ENCODE measurements at places on chromosomes 12 and 14.

GRCh38 chr14:59847711-59848110, 22.9 kb downstream of the RTN1 start:
- DNase-seq, result no peak

- no peak for DNase-seq
Observed at GRCh38 chr14:51513281-51513680, 138.4 kb upstream of the FRMD6 start.

DNA sequence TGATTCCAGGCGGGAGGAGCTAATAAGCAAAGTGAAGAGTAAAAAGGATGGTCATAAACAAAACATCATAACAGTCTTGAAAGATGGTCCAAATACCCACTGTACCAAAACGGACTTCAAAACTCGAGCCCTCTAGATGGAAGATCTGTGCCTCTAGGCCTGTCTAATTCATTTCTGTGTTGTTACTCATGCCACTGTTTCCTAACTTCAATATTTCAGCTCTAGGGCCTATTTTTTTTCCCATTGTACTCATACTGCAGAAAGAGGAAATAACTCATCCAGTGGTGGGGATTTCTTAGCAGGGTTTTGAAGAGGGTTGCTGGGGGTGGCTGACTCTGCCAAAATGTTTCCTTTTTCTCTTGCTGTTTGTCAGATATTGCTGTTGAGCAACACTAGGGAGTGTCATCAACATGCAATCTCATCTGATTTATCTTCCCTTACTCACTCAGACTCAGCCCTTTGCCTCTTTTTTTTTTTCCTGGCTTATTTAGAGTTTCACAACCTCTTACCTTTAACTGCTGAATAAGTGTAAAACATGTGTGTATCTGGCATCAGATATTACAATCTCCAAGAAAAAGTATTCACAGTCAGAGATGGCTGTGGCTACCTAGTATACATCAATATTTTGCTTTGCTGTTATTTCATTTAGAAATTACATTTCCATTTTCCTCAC, 189.6 kb downstream of the DUSP6 start:
- DNase-seq, result peak; percentile 41

DNA sequence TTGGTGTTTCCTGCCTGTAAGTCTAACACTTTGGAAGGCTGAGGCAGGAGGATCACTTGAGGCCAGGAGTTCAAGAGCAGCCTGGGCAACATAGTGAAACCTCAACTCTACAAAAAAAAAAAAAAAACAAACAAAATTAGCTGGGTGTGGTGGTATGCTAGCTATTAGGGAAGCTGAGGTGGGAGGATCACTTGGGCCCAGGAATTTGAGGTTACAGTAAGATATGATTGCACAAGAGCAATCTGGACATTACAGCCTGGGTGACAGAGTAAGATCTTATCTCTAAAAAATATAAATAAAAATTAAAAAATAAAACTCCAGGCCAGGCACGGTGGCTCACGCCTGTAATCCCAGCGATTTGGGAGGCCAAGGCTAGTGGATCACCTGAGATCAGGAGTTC, 39.8 kb upstream of the CMKLR1 start:
- no peak for DNase-seq

GRCh38 chr14:58397156-58397555, 1.4 kb downstream of the TOMM20L start:
- DNase-seq, result no peak

DNA sequence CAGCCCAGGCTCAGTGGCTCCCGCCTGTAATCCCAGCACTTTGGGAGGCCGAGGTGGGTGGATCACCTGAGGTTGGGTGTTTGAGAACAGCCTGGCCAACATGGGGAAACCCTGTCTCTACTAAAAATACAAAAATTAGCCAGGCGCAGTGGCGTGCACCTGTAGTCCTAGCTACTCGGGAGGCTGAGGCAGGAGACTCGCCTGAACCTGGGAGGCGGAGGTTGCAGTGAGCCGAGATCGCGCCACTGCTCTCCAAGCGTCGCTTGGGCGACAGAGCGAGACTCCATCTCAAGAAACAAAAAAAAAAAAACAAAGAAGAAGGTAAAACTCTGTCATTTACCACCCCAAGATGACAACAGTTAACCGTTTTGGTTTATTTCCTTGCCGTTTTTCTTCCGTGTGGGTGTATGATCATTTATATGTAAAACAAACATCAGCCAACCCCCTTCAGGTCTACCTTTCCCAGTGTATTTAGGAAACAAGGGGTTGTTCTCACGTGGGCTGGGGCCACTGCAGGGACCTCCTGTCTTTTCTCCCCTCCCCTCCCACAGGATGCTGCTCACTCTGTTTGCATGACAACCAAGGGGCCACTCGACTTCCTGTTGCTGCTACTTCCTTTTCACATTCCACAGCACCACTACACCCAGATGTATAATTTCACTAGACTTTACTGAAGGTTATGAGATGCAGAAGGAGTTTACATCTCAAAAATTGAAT, 13.6 kb downstream of the TTC9 start:
- DNase-seq, result peak; percentile 68

DNA sequence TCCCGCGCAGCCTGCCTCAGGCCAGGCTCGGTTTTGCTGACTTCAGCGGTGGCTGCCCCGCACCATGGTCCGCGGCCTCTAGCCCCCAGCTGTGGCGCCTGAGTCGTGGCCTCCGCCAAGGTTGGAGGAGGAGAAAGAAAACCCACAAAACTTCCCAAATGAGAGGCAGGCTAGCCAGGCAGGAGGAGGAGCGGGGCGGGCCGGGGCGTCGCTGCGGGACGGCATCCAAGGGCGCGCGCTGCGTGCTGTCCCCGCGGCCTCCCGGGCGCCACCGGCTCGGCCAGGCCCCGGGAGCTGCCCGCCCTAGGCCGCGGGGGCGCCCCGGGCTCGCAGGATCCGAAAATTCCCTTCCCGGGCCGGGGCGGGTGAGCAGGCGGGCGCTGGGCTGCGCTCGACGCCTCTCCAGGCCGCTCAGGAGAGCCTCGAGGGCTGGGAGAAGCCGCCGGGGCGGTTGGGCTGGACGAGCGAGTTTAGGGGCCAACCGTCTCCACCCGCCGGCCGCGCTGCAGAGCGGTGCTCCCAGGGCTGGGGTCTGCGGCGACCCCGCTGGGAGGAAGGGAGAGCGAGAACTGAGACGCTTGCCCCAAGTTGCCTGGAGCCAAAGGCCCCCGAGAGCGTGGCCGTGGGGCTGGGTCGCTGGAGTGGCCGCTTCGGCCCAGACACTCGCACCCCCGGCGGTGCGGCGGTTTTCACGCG, at the start of gene EFS:
Gene EFS (minus strand): TSS at position 137 of the 696 bp plus-strand sequence. CDS start 147 bp downstream, outside the sequence.
- no peak for DNase-seq

GRCh38 chr14:21136024-21136423, 19.8 kb downstream of the OR5AU1 start:
- no peak for DNase-seq

GRCh38 chr14:52463375-52463774, 88.9 kb downstream of the TXNDC16 start:
- DNase-seq, result no peak

- DNase-seq, result no peak
Observed at GRCh38 chr12:109150124-109150640, 33.8 kb downstream of the ACACB start.

DNA sequence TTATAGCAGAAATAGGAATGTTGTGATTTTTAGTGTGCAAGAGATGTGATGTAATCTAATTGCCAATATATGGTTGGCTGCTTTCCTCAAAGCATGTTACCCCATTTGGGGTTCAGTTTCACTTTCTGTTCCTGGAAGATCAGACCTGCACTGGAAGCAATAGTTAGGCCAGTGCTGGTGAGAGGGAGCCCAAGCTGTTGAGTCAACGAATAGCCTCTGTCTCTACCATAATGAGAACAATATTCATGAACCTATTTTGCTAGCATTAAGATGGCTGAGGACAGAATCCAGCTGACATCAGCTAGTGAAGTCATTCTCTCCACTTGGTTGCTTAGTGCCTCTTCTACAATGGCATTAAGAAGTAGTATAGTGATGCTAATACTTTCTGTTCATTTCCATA, 379.9 kb upstream of the DCN start:
- DNase-seq, result no peak

DNA sequence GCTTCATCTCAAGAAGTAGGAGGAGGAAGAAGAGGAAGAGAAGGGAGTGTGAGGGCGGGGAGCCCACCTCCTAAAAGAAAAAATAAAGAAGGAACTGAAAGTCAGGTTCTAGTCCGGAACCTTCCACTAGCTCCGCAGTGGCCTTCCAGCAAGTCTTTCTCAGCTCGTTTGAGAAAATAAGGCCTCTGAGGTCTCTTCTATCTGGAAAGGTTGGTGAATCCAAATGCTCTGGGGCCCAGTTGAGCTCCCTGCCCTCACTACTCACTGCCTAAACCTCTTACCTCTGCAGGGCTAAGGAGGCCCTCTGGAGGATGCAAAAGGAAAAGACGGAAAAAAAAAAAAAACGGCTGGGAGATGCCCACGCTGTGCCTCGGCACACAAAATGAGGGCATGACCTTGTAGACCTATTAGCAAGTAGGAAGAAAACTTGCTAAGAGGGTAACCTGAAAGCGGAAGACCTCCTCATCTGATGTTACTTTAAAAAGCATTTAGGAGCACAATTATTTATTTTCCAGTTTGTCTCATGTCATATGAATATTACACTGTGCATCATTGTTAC, 35.9 kb downstream of the FBLN5 start:
- peak; percentile 19 for DNase-seq

DNA sequence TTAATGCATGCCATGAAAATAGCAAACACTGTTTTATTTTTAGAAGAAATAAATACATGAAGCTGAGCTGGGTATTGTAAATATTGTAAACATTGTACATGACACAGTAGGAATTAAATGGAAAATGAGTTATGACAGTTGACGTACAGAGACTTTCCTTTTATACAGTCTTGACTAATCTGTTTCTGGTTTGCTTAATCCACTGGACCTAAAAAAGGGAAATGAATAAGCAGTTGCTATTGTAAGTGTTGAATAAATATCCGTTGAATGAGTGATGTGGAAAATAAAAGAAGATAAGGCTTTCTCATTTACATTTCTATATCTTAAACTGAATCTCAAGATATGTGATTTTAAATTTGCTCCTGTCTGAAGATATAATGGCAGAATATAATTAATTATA, 15.0 kb downstream of the PMCH start:
- no peak for DNase-seq

GRCh38 chr14:37047226-37047625, 125.2 kb downstream of the SLC25A21 start:
- DNase-seq, result no peak

DNA sequence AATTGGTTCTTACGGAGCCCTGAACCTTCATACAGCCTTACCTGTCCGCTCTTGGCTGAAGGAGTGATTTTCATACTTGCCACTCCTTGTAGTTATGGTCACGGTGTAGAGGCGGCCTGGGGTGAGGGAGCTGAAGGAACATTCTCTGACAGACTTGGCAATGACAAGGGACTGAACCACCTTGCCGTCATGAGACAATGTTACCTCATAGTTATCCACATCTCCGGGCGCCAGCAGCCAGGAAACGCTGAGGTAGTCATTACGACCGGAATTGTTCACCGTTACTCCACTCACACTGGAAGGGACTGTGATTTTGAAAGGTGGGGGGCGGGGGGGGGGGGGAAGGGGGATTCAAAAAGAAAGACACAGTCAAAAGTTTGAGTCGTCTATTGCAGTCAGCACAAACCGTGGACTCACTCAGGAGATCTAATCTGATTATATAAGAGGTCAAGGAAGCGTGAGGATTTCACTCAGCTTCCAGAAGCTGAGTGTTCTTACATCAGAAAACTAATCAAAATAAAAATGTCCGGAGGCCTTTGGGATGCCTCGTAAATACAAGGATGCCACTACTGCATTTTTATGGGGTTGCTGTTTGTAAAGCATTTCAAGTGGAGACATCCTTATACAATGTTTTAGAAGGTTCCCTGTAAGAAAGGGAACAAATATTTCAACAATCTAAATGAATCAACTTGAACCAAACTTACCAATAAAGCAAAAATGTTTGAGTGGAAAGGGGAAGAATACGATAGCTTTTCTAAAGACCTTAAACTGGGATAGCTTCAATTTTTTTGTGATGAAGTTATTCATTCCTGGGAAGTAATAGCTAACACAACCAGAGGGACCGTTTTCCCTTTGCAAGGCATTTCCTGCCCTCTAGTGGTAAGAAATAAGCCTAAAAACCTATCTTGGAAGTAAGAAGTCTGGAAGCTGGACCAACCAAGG, 60.6 kb downstream of the PTPRB start:
- no peak for DNase-seq

- peak; percentile 5 for DNase-seq
Observed at GRCh38 chr12:9134981-9135628, 19.4 kb upstream of the A2M start.

GRCh38 chr12:49934505-49934904, 16.0 kb upstream of the AQP2 start:
- no peak for DNase-seq

DNA sequence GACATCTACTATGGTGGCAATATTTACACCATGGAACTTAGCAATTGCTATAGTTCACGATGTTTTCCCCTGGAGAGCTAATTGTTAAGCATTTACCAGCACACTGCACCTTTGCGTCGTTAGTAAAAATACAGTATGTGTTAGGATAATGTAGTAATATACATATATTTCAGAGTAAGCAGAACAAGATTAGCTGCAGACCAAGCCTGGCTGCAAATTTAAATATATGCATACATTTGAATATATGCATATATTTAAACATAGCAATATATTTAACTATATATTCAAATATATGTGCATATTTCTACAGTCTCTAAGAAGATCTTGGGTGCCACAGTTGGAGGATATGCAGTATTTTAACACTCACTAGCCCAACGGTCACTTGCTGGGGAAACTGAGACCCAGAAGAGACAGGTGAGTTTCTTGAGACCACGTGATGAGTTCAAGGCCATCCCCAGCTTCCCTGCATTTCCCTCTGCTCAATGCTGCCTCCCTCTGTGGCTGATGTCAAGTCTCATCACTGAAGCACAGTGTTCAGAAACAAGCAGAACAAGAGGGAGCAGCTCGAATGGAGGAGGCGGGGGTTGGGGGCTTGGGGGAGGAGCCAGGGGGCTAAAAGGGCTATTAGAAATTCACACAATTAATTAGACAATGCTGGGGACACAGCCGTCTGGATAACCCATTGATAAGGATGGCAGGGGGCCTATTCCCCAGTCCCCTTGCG, 708.0 kb downstream of the MED13L start:
- no peak for DNase-seq

GRCh38 chr12:18250313-18250916, 10.9 kb upstream of the PIK3C2G start:
- DNase-seq, result no peak

DNA sequence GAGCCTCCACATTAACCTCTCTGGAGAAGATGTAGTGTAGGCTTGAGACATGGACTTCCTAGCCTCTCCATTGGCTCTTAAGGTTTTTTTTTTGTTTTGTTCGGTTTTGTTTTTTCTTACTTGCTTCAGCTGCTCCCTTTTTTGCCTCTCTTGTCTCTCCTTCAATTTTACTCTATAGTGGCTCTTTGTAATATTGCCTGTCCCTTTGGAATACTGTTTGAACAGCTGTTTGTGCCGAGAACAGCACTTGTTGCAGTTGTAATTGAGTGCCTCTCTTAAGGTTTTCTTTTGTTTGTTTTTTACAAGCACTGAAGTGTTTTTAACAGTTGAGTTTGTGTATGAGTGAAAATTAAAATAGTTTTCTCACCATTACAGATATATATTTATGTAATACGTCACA, 567.7 kb downstream of the LRFN5 start:
- no peak for DNase-seq
